ENCODE measurements at places on chromosomes 7 and 10. TPM values are rescaled to one million over a fixed set of nuclear protein-coding genes. Genes with fewer than 3 reads are reported as not detected.

DNA sequence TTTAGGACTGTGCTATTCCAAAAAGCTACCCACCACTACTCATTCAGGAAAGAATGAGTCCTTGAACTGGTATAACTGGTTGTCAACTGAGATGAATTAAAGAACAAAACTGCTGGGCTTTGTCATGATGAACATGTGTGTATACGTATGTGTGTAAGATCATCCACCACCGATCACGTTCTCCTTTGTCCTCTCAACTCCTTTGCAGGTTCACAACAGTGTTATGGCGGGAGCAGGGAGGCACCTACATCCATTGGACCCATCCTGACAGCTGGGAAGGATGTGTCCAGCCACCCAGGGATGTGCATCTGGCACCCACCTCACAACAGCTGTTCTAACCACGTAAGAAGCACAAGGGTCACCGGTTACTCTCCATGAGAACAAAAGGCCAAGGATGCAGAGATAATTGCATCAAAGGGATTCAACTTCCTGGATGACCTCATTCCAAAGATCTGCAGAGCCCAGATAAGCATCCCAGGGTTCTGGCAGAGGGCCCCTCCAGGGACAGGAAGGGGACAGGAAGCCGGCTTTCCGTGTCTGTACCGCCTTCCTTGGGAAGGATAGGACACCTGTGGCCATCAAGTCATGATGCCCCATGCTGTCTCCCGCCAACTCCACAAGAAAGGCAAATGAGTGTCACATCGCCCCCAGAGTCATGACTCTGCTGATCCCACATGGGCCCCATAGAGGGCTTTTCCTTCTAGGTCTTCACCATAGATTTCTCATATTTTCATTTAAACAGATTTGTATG is 66.1 kb downstream of the STEAP1B start:
- no peak for DNase-seq

GRCh38 chr10:84084342-84084741 is 55.0 kb upstream of the GHITM start:
- no peak for DNase-seq

GRCh38 chr10:104640339-104641186 is 527 bp upstream of the SORCS3 start:
- DNase-seq: no peak

ASB4 gene
- polyA plus RNA-seq: 37.9 TPM
